Suprapubic skin (tissue), 4 donors: ENCODE measurements at places on chromosomes 6 and 20. TPM values are rescaled to one million over a fixed set of nuclear protein-coding genes. Genes with fewer than 3 reads are reported as not detected.

DNA sequence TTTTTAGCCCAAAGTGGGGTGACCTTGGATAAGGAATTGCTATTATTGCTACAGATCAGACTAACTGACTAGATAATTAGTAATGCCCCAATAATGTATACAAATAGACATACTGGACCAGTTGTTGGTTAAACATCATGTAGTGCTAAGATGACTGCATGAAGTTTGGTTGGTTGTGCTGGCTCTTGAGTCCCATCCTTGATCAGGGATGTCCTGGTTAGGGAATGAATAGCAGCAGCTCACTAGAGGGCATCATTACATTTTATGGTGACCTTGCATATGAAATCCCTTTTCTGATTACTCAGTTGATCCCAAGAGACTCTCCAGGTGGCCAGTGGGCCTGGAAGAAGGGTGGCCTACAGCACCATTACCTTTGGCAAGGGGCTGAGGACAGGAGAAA, 10.9 kb downstream of the TPBG start:
- H3K27ac ChIP-seq: no peak overlapping the region
- H3K27me3 ChIP-seq: no peaks in the 10 kb centered on the region
- H3K36me3 ChIP-seq: no peaks in the 10 kb centered on the region
- DNase-seq: no peak
- H3K4me3 ChIP-seq: no peak overlapping the region
- H3K4me1 ChIP-seq: no peaks in the 10 kb centered on the region

DNA sequence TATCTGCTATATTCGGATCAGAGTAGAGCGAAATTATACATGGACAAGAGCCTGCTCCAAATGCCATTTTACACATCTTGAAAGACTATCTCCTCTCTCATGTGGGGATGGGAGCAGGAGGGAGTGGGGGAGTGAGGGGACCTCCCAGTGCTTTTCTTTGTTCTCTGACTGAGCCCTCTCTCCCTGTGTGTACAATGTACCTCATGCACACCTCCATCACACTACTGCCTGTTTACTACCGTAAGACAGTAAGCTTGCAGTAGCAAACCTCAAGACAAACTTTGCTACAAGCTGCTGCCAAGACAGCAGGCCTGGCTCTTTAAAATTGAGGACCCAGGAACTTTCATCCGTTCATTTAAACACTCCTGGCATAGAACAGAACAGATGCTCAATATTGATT, 7.2 kb downstream of the NHSL1 start:
- no peak overlapping the region for H3K4me3 ChIP-seq
- DNase-seq: no peak
- H3K4me1 ChIP-seq: peaks cover 25% of the 10 kb centered on the region
- H3K36me3 ChIP-seq: no peaks in the 10 kb centered on the region
- H3K27me3 ChIP-seq: no peaks in the 10 kb centered on the region
- H3K27ac ChIP-seq: no peak overlapping the region

- H3K4me1 ChIP-seq: peaks cover 33% of the 10 kb centered on the region
- no peak overlapping the region for H3K27ac ChIP-seq
- no peak overlapping the region for H3K4me3 ChIP-seq
- H3K27me3 ChIP-seq: no peaks in the 10 kb centered on the region
- H3K36me3 ChIP-seq: peaks cover 53% of the 10 kb centered on the region
Measured at GRCh38 chr20:41403604-41404003, 37.0 kb upstream of the EMILIN3 start.

- H3K27me3 ChIP-seq: no peaks in the 10 kb centered on the region
- no peak overlapping the region for H3K27ac ChIP-seq
- H3K36me3 ChIP-seq: no peaks in the 10 kb centered on the region
- no peaks in the 10 kb centered on the region for H3K4me1 ChIP-seq
Measured at GRCh38 chr20:5395932-5396727, 79.4 kb upstream of the PROKR2 start.

- H3K27ac ChIP-seq: no peak overlapping the region
- H3K4me1 ChIP-seq: peaks cover 62% of the 10 kb centered on the region
- no peaks in the 10 kb centered on the region for H3K27me3 ChIP-seq
- no peak for DNase-seq
Measured at GRCh38 chr6:41720262-41720620, 15.2 kb downstream of the TFEB start.

DNA sequence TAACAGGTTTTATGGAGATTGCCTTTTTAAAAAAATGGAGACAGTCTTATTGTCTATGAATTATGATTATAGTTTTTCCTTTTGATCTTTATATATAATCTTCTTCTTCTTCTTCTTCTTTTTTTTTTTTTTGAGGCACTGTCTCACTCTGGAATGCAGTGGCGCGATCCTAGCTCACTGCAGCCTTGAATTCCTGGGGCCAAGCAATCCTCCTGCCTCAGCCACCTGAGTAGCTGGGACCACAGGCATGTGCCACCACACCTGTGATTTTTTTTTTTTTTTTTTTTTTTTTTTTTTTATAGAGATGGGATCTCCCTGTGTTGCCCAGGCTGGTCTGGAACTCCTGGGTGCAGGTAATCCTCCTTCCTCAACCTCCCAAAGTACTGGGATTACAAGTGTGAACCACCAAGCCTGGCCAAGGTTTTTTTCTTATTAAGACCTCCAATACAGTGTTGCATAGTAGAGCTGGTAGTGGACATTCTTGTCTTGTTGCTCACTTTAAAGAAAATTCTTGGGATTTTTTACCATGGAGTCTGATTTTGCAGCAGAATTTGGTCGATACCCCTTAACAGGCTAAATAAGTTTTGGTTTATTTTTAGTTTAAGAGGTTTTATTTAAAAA, 46.5 kb downstream of the STK4 start:
- H3K4me1 ChIP-seq: peaks cover 52% of the 10 kb centered on the region
- DNase-seq: no peak
- no peak overlapping the region for H3K4me3 ChIP-seq
- no peaks in the 10 kb centered on the region for H3K27me3 ChIP-seq

DNA sequence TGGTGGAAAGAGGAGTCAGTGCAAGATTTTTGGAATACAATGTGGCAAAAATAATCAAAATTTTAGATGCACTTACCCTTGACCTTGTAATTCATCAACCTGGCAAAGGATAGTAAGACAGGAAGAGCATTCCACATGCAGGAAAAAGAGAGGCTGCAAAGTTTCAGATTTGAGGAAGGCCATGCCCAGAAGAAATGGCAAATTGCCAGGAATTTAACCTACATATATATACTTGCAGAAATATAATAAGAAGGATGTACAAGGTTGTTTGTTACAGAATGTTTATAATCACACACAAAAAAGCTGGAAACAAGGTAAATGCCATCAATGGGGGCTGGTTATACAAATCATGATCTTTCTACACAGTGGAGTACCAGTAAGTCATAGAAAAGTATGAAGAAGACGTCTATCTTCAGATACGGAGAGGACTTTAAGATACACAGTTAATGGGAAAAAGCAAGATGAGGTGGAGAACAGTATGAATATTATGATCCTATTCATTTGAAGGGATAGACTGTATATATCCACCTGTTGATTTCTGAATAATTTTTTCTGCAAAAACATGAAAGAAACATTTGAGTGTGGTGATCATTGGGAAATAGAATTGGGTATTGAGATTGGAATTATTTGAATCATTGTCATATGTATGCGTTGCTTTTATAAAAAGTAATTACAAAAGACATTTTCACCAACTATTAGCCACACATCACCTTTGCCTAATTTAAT, 253.8 kb downstream of the TBC1D7 start:
- H3K27me3 ChIP-seq: no peaks in the 10 kb centered on the region
- H3K27ac ChIP-seq: no peak overlapping the region
- H3K4me3 ChIP-seq: no peak overlapping the region
- peaks cover 13% of the 10 kb centered on the region for H3K4me1 ChIP-seq

GRCh38 chr20:62822788-62823651, 6.2 kb downstream of the COL9A3 start:
- no peak overlapping the region for H3K27ac ChIP-seq
- peaks cover 8% of the 10 kb centered on the region for H3K27me3 ChIP-seq
- H3K4me1 ChIP-seq: peaks cover 36% of the 10 kb centered on the region

Gene BPI
- not detected for total RNA-seq

Gene C20orf141
- not detected for total RNA-seq

DNA sequence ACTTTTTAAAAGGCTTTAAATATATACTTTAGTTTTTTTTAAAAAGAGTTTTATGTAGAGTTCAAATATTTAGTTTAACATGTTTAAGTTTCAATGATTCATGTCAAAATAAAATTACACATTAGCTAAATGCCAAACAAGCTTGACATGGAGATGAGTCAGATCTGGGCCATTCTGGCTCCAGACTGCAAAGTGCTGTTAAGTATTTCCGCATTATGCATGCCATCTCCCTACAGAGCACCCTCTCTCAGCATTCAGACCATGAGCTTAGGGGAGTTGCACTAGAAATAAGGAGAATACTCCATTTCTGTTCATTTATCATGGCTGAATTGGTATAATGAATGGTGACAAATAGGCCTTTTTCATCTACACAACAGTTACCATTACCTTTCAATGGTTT, 21.5 kb upstream of the HS3ST5 start:
- DNase-seq: no peak
- no peaks in the 10 kb centered on the region for H3K27me3 ChIP-seq
- no peaks in the 10 kb centered on the region for H3K36me3 ChIP-seq
- H3K27ac ChIP-seq: no peak overlapping the region
- no peak overlapping the region for H3K4me3 ChIP-seq

GRCh38 chr6:14312587-14312986, 195.0 kb downstream of the CD83 start:
- no peak for DNase-seq
- no peaks in the 10 kb centered on the region for H3K4me1 ChIP-seq
- H3K27me3 ChIP-seq: no peaks in the 10 kb centered on the region
- H3K36me3 ChIP-seq: no peaks in the 10 kb centered on the region
- no peak overlapping the region for H3K27ac ChIP-seq
- no peak overlapping the region for H3K4me3 ChIP-seq

- no peaks in the 10 kb centered on the region for H3K36me3 ChIP-seq
- no peaks in the 10 kb centered on the region for H3K27me3 ChIP-seq
- peaks cover 4% of the 10 kb centered on the region for H3K4me1 ChIP-seq
- no peak overlapping the region for H3K4me3 ChIP-seq
- no peak for DNase-seq
Measured at GRCh38 chr6:17218749-17219093, 62.4 kb upstream of the RBM24 start.

DNA sequence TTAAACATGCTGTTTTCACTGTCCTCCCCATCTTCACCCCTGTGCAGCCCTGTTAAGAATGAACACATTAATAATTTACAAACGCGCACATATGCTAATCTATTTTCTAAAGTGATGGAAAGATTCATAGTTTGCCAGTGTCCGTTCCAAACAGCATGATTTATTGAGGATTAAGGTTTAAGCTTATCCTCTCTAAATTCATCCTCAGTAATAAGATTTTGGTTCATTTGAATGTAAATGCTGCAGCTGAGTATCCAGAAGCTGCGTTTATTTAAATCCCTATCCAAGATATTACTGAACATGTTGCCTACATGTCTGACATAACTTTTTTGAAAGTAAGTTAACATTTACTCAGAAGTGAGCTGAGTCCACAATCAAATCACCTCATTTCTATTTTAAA, 42.8 kb upstream of the FAM135A start:
- DNase-seq: no peak
- no peaks in the 10 kb centered on the region for H3K36me3 ChIP-seq
- no peaks in the 10 kb centered on the region for H3K27me3 ChIP-seq
- no peak overlapping the region for H3K4me3 ChIP-seq

Gene NCOA3
- total RNA-seq: 57.1 TPM

GRCh38 chr6:10383331-10384090, 31.4 kb downstream of the TFAP2A start:
- H3K4me1 ChIP-seq: peaks cover 36% of the 10 kb centered on the region
- H3K27me3 ChIP-seq: peaks cover 85% of the 10 kb centered on the region
- H3K4me3 ChIP-seq: peak overlapping the region; percentile 46
- H3K36me3 ChIP-seq: no peaks in the 10 kb centered on the region
- no peak for DNase-seq

- H3K36me3 ChIP-seq: no peaks in the 10 kb centered on the region
- H3K27me3 ChIP-seq: no peaks in the 10 kb centered on the region
- peak; percentile 95 for DNase-seq
- H3K4me3 ChIP-seq: peak overlapping the region; percentile 35
- H3K4me1 ChIP-seq: peaks cover 35% of the 10 kb centered on the region
Measured at GRCh38 chr20:50320901-50321796, 130.5 kb downstream of the CEBPB start.

DNA sequence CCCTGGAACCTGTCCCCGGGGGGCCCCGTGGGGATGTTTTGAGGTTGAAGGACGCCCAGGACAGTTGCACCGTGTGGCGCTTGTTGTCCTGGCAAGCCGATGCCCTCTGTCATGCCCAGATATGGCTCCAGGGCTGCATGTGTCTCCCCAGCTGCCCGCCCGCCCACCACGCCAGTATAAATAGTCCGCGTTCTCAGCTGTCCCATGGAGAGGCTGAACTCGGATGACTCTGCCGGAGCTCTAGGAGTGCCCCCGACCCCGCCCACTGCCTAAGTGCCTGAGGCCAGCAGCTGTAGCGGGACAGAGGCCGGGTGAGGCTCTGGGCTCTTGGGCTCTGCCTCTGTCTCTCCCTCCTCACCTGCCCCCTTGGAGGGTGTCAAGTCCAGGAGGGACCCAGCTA, 83.0 kb upstream of the GATA5 start:
- peaks cover 99% of the 10 kb centered on the region for H3K27me3 ChIP-seq
- DNase-seq: no peak
- no peaks in the 10 kb centered on the region for H3K36me3 ChIP-seq
- H3K4me3 ChIP-seq: no peak overlapping the region
- H3K27ac ChIP-seq: no peak overlapping the region

DNA sequence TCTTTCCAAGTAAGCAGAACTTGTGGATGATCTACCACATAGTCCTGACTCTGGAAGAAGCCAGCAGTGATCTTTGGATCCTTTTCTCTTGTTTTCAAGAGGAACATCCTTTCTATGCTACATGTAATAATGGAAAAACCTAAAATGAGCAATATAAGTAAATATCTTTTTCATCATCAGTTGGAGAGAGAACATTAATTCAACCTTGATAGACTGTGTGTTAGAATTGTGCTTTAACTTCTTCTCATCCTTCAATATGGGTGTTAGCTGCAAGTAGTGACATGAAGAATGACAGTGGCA, 65.6 kb upstream of the IFNGR1 start:
- no peaks in the 10 kb centered on the region for H3K36me3 ChIP-seq
- H3K27ac ChIP-seq: no peak overlapping the region
- no peak for DNase-seq
- H3K27me3 ChIP-seq: no peaks in the 10 kb centered on the region
- no peak overlapping the region for H3K4me3 ChIP-seq

Gene IPCEF1
- 9.0 TPM for total RNA-seq

GRCh38 chr20:24064915-24065314, 76.3 kb upstream of the GGTLC1 start:
- H3K27me3 ChIP-seq: no peaks in the 10 kb centered on the region
- no peak for DNase-seq
- no peaks in the 10 kb centered on the region for H3K36me3 ChIP-seq
- no peak overlapping the region for H3K27ac ChIP-seq

Gene GNMT
- not detected for total RNA-seq

DNA sequence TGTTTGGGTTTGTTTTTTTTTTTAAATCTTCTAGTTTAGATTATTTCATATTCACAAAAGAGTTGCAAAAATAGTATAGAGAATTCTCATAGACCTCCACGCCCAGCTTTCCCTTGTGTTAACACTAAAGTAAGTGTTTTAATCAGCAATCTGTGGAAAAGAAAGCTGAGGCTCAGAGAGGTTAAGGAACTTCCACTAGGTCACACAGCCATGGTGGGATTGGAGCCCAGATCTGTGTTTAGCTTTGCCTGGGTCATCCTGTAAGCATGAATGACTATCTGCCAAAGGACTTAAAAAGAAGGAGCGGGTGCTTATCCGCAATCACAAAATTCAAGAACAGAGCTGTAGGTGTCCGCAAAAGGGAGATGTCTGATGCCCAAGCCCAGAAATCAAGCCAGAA, 60.5 kb downstream of the EDN3 start:
- no peak for DNase-seq
- no peak overlapping the region for H3K4me3 ChIP-seq
- no peaks in the 10 kb centered on the region for H3K4me1 ChIP-seq
- H3K36me3 ChIP-seq: no peaks in the 10 kb centered on the region
- H3K27ac ChIP-seq: no peak overlapping the region

Gene SASH1
- 69.5 TPM for total RNA-seq
